ENCODE measurements at places on chromosomes 6 and 20.

DNA sequence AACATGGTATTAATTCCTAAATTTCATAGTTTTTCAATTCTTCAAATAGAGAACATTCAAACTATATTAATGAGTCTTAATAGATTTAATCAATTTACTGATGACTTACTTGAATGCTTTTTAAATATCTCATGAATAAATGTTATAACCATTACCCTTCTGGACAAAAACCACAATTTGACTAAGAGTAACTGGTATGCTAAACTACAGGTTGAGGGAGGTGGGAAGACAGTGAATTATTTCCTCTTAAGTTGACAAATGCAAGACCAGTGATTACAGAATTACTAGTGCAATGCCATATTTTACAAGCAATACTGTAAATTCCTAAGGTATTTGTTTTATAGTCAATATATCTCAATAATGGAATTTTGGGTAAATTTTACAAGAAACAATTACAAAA, 65.1 kb downstream of the REV3L start:
- no peak for DNase-seq

- no peak for DNase-seq
Observed at GRCh38 chr20:59660471-59660870, 56.1 kb downstream of the PHACTR3 start.

DNA sequence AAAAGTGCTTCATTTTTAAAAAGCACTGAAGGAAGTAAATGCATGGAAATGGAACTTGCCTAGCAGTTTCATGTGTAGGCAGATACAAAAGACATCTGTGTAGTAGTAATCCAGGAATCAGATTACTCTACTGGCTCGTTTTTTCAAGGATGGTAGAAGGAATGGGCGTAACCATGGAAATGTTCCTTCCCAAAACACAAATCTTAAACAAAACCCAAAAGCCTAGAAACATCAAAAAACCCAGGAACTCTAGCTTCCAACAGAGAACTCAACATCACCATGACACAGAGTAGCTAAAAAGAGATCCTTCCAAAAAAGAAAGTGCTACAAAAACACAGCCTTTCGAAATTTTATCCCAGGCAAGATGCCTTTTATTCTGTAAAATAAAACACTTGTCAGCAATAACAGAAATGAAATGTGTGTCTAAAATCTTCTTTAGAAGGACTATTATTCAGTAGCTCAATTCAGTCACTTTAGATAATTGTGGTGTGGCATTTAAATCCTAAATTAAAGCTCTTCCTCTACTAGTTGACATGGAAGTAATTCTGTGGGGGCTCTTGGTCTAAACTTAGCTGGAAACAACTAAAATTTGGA, 81.7 kb downstream of the FAM217A start:
- DNase-seq = peak; percentile 61

GRCh38 chr6:61640463-61640862, 645.6 kb downstream of the KHDRBS2 start:
- DNase-seq = no peak

- DNase-seq = peak; percentile 41
Observed at GRCh38 chr6:56868687-56869086, 86.2 kb upstream of the BEND6 start.

DNA sequence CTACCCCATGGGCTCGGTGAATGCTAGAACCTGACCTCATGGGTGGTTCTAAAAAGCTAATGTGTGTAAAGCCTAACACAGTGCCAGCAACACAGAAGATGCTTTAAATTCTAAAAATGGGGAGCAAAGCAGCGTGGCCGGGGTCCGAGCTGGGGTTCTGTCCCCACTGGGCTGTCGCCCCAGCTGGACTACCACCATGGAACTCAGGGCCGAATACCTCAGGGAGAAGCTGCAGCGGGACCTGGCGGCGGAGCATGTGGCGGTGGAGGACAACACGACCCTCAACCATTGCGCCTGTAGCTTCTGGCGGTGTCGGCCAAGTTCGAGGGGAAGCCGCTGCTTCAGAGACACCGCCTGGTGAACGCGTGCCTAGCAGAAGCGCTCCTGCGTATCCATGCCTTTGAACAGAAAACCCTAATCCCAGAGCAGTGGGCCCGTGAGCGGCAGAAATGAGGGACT, 8.4 kb downstream of the SOX4 start:
- no peak for DNase-seq

Data from AG20443 (cell line).